Cardiac ventricle fibroblast (primary cell): ENCODE measurements at places on chromosomes 1 and 21. TPM values are rescaled to one million over a fixed set of nuclear protein-coding genes. Genes with fewer than 3 reads are reported as not detected.

DCDC2B gene
- not detected in 2 replicates for total RNA-seq

FAM3B gene
- not detected in 2 replicates for total RNA-seq

LCE6A gene
- total RNA-seq: not detected in 2 replicates

PDC gene
- total RNA-seq: 0.31 TPM in 1 of 2 replicates, not detected in the other

FAAH gene
- total RNA-seq: 0.10 and 0.81 TPM in 2 replicates

OR2T10 gene
- total RNA-seq: not detected in 2 replicates

NUDT4B gene
- 17.1 and 19.0 TPM in 2 replicates for total RNA-seq

GNG4 gene
- 0.25 and 0.34 TPM in 2 replicates for total RNA-seq

KRTAP7-1 gene
- total RNA-seq: not detected in 2 replicates

HSD3B2 gene
- not detected in 2 replicates for total RNA-seq

FAM167B gene
- total RNA-seq: 0.44 and 0.54 TPM in 2 replicates

OR2L8 gene
- not detected in 2 replicates for total RNA-seq

PAPPA2 gene
- 0.31 and 0.54 TPM in 2 replicates for total RNA-seq

ERICH3 gene
- not detected in 2 replicates for total RNA-seq

TNFRSF9 gene
- 0.93 TPM in 1 of 2 replicates, not detected in the other for total RNA-seq

DCAF6 gene
- 49.2 and 55.1 TPM in 2 replicates for total RNA-seq

SDE2 gene
- total RNA-seq: 10.4 and 11.8 TPM in 2 replicates

NBPF4 gene
- not detected in 2 replicates for total RNA-seq

ESPN gene
- total RNA-seq: 0.12 TPM in 1 of 2 replicates, not detected in the other

FAM151A gene
- not detected in 2 replicates for total RNA-seq

VHLL gene
- total RNA-seq: not detected in 2 replicates

NFASC gene
- total RNA-seq: 15.8 and 19.3 TPM in 2 replicates

DNAJC28 gene
- total RNA-seq: 1.5 and 3.2 TPM in 2 replicates

ZNF281 gene
- 8.0 and 8.7 TPM in 2 replicates for total RNA-seq

RIT1 gene
- 10.4 and 18.4 TPM in 2 replicates for total RNA-seq

SPRR1A gene
- total RNA-seq: not detected in 2 replicates

SIPA1L2 gene
- 3.2 and 5.3 TPM in 2 replicates for total RNA-seq

DMRTA2 gene
- not detected in 2 replicates for total RNA-seq

AK4 gene
- 57.0 and 63.2 TPM in 2 replicates for total RNA-seq

KCNT2 gene
- total RNA-seq: 3.1 and 6.2 TPM in 2 replicates

LRIF1 gene
- 7.2 and 7.4 TPM in 2 replicates for total RNA-seq
